ENCODE measurements at places on chromosomes 2 and 18.
A peak's percentile ranks its signal among the peaks of the same experiment; 100 is the strongest.

DNA sequence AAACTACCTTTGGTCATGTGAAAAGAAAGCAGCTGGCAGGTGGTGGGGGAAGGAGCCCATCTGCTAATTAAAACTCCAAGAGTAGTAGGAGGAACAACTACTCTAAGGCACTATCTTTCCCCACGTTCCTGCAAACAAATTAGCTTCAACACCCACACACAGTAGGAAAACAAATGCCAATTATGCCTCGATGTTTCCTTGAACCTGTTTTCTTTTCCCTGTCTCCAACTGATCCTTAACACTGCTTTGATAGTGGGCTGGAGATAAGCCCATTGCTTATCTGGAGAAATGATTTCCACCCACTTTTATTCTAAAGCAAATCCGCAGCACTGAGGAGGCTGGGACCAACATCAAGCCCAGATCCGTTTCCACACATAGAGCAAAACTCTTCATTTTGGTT, 36.0 kb downstream of the DDX18 start:
- DNase-seq, result no peak

- DNase-seq, result no peak
Observed at GRCh38 chr2:142681952-142682351, 195.5 kb upstream of the KYNU start.

GRCh38 chr2:120677696-120678247, 57.9 kb upstream of the GLI2 start:
- no peak for DNase-seq

- peak; percentile 44 for DNase-seq
Observed at GRCh38 chr2:20185176-20186022, 39.5 kb downstream of the SDC1 start.

GRCh38 chr2:171583566-171583965, 61.3 kb downstream of the CYBRD1 start:
- no peak for DNase-seq

DNA sequence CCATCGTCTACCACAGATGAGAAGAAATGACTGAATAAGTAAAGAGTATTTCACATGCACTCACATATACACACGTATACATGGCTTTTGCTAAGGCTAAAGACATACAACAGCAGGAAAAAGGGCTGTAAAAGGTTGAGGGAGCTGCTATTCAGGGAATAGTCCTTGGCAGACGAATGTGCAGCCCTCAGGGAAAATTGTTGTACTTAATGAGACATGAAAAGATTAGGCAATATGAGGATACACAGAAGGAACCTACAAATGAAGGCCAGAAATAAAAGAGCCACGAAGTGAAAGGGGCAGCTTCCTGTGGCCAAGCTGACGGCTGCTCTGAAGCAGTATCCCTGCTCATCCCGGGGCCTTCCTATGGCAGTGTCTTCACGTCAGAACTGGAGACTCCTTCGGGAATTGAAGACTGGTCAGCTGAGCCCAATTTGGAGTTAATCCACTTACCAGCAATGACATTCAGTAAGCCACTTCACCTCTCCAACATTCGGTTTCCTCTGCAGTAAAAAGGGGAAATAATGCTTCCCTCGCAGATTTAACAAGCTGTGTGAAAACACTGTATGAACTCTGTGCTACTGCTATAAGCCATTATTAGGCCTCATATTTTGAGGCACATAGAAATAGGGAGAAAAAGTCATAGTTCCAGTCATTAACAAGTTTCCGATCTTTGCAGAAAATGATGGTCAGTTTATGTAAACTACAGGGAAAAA, 221.8 kb downstream of the STK39 start:
- DNase-seq, result peak; percentile 27

- no peak for DNase-seq
Observed at GRCh38 chr2:198438331-198438730, 633.9 kb downstream of the PLCL1 start.

DNA sequence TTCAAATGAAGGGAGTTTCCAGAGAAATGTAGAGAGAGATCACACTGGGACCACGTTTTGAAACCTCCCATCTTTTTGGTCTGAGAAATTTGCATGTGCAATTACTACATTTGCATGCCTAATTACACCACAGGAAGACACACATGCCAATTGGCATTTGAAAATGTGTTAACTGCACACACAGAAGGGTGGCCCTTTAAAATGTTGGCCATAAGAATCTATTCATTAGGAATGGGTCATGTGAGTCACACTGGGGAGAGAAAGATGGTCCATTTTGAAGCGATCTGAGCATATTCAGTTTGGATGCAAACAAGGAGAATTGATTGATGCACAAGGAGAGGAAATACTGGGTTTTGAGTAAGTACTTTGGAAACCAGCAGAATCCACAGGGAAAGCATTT, 1407.1 kb upstream of the ACVR2A start:
- no peak for DNase-seq

DNA sequence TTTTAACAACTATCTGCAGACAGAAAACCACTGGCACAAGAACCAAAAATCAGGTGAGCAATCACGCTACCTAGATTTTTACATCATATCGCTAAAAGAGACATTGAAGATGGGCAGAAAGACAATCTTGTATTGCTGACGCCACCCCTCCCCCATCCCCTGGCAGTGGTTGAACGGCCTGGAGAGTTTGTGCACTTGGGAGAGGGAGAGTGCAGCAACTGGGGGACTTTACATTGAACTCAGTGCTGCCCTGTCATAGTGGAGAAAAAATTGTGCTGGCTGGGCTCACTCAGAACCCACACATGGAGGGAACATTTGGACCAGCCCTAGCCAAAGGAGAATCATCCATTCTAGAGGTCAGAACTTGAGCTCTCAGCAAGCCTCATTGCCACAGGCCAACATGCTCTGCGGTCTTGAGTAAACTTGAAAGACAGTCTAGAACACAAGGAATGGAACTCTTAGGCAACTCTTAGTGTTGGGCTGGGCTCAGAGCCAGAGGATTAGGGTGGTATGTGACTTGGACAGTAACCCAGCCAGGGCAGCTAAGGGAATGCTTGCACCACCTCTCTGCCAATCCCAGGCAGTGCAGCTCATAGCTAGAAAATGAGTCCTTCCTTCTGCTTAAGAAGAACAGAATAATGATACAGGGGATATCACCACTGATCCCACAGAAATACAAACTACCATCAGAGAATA, 220.0 kb upstream of the CYP26B1 start:
- DNase-seq, result peak; percentile 9
